ENCODE measurements at places on chromosomes 7 and 10.

- no peak for DNase-seq
Observed at GRCh38 chr7:28988091-28988490, 30.0 kb upstream of the TRIL start.

GRCh38 chr10:78780551-78780961 lies 288.2 kb upstream of the ZMIZ1 start:
- DNase-seq = no peak

GRCh38 chr10:43042503-43043341 lies 34.1 kb upstream of the RET start:
- DNase-seq = no peak

GRCh38 chr7:86760236-86760635 lies 116.5 kb downstream of the GRM3 start:
- no peak for DNase-seq

DNA sequence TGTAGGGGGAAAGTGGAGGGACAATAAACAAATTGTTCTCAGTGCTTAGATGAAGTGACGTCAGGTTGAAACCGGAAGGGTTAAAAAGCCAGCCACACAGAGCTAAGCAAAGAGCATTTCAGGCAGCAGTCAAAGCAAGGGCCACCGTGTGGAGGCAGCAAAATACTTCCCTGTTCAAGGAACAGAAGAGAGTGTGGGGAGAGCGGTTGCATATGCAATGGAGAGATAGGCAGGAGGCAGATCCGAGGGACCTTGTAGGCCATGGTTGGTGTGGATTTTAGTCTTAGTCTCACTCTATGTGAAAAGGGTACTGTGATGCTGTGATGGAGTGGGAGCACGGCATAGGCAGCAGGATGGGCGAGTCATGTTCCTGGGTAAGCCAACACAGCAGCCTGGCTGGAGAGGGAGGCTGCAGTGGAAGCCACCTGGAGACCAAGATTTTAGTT lies 3.8 kb upstream of the STN1 start:
- DNase-seq = no peak

DNA sequence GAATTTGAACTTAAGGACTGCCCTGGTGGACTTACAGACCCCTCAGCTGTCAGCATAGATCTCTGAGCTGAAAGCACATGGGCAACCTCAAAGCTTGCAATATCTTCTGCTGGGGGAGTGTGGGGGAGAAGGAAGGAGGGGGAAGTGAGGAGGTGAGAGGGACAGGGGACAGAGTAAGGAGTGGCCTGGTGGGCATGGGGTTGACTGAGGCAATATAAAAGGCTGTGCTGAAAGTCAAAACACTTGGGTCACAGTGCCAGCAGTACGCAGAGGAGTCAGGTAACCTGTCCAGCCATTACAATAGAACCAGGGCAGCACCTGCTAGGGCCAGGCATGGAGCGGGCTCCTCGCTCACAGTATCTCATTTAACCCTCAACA lies 43.2 kb downstream of the PPP1R3C start:
- DNase-seq = no peak

- DNase-seq = no peak
Observed at GRCh38 chr10:14129770-14130169, 201.0 kb downstream of the FRMD4A start.

- DNase-seq = no peak
Observed at GRCh38 chr10:124168991-124169802, 75.8 kb upstream of the CHST15 start.

GRCh38 chr10:33247221-33247922 lies 87.1 kb downstream of the NRP1 start:
- DNase-seq = no peak

- no peak for DNase-seq
Observed at GRCh38 chr10:3850999-3851937, 66.3 kb upstream of the KLF6 start.

DNA sequence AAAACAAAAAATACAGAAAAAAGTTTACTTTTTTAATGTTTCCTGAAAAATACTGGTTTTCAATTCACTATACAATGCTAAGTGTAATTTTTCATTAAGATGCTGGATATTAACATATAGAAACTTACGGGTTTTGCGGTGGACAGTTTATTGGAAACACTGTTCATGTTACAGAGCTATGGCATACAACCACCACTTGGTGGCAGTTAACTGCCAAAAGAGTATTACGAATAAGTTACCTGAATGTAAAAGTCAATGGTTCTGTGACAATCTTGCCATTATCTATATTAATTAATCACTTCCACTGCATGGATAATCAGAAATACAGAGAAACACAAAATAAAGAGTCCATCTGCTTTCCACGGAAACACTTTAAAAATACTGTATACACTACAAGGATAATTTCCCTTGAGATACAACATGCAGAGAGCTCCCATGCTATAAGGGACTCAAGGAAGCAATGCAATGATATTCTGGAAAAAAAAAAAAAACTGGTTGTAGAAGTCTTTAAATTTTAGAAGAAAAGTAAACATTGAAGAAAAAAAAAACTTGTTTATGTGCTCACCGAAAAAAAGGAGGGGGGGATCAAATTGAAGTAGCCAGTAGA lies 97.0 kb downstream of the TPK1 start:
- DNase-seq = no peak

GRCh38 chr10:11204351-11204942 lies 186.8 kb downstream of the CELF2 start:
- DNase-seq = no peak

GRCh38 chr10:54797636-54798321 lies 3.3 kb downstream of the PCDH15 start:
- no peak for DNase-seq

- DNase-seq = no peak
Observed at GRCh38 chr10:124886195-124886594, 55.7 kb upstream of the ZRANB1 start.

DNA sequence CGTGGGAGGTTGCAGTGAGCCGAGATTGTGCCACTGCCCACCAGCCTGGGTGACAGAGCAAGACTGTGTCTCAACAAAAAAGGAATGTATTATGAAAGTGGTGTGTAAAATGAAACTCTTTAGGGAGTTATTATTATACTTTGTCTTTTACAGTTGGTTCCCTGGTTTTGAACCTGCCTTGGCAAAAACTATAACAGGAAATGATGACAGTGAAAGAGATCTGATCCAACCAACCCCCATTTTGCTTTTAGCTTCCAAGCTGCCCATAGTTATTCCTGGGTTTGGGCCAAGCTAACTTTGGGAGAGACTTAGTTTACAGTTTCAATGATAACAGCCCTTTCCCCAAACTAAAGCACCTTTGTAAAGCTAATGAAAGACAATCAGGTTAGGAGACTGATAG lies 34.1 kb upstream of the NMT2 start:
- no peak for DNase-seq

GRCh38 chr10:128570319-128570995 lies 444.2 kb upstream of the MKI67 start:
- no peak for DNase-seq

GRCh38 chr10:44776181-44776580 lies 135.0 kb upstream of the TMEM72 start:
- DNase-seq = no peak

- DNase-seq = no peak
Observed at GRCh38 chr7:5390918-5391317, 32.7 kb downstream of the TNRC18 start.

DNA sequence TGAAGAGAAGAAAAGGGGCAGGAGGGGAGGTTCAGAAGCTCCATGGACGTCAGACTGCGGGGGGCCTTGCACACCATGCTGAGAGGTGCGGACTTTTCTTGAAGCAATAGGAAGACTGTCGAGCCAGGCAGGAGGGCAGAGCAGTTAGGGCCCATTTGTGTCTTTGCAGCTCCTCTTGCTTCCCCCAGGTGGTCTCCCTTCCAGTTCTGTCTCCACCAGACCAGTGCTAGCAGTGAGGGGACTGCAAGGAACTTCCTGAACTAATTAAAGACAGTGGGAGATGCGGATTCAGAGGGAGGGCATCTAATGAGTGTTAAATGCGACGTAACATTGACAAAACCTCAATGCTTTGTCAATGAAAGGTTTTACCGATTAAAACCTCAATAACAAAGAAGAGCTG lies 225.4 kb downstream of the USP6NL start:
- no peak for DNase-seq

GRCh38 chr7:158568974-158569857 lies 18.4 kb downstream of the PTPRN2 start:
- DNase-seq = no peak

DNA sequence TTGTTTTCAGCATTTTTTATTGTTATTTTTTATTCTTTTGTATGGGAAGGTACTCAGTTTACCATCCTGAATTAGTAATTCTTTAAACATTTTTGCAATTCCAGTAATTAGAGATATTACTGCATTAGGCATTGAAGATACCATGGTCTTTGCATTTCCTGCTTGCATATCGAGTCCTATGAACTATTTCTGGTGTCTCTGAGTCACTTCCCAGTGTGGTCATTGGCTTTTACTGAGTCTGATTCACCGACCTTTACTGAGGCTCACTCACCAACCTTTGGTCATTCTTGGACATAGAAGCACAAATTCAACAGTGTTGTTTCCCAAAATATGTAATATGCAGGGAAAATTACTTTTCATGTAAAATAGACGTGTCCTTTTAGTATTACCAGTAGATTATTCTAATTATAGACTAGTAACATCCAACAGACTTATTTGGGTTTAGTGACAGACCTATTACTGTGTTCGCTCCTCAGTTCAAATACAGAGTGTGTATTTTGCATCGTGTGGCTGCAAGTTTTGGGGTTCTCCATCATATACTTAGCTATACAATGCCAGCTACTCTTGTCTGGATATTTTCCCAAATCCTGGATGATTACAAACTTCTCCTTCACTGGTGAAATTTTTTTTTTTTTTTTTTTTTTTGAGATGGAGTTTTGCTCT lies 180.7 kb upstream of the PRSS1 start:
- DNase-seq = no peak

GRCh38 chr10:83122336-83122735 lies 1017.0 kb upstream of the GHITM start:
- no peak for DNase-seq

- no peak for DNase-seq
Observed at GRCh38 chr7:158411232-158411950, 176.2 kb downstream of the PTPRN2 start.

DNA sequence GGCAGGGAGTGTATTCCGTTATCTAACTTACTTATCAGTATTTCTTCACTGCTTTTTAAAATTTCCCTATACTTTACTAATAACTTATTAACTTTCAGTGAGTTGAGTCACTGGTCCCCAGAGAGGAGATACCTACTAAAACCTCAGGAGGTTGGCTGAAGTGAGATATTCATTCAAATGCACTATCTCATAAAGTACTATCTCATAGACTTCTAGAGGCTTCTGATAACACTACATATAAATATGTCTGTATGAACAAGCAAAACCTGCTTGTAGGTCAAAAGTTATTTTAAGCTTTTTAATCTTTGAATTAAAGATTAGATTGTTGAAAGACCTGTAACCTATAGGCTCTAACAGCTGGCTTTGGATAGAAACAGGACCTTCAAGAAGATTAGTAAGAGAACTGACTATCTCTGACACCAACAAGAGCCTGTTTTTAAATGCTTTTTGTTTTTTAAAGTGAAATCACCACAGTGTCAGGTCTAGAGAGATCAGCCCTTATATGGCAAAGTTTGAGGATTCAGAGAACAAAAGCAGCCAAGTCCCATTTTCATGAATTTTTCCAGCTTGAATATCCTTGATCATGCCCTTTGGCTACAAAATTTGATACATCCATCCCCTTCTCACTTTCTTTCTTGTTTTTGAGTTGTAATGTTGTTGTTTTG lies 242.2 kb downstream of the ARL4A start:
- DNase-seq = no peak

DNA sequence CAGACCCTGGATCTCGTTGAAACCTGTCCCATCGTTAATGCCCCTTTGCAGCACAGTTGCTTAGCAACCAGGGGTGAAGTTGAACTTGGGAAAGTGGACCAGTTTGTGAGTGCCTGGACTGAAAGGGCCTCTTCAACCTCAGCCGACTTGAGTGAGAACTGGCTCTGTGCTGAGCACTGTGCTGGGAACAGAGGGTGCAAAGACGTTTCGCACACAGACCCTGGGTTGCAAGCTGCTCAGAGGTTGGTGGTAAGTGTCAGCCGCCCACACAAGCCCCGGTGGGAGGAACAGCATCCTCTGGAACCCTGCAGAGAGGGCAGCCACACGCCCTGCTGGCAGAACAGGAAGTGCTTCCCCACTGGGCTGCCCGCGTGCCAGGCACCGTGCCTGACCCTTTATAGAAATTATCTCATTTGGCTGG lies 89.2 kb downstream of the CARD11 start:
- peak; percentile 53 for DNase-seq

- DNase-seq = no peak
Observed at GRCh38 chr10:101287997-101288635, 58.9 kb upstream of the LBX1 start.

GRCh38 chr7:83486957-83487356 lies 162.0 kb downstream of the SEMA3E start:
- DNase-seq = no peak

- DNase-seq = peak; percentile 24
Observed at GRCh38 chr10:96833220-96834001, 1.3 kb downstream of the LCOR start.

DNA sequence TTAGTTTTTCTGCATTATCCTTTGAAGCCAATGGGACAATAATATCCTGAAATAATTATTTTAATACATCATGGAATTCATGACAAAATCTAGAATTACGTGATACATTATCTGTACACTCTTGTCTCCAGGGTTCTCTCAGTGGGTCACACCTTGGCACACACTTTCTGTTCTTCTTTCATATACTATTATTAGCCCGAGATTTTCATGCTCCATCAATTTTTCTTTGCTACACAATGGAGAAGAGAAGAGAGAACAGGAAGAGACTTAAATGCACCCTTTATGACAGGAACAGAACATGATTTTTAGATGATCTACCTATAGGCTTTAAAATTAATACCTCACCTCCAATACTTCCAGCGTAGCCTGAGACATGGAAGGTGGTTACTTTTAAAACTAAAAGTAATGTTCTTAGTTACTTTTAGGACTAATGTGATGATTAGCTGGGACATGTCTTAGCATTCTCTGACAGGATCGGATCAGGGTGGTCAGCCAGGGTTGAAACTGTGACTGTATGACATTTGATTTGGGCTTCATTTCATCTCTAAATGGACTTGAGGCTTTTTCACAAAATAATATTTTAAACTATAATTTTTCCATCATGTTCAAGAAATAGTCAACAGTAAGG lies 148.2 kb upstream of the WNT16 start:
- no peak for DNase-seq

- no peak for DNase-seq
Observed at GRCh38 chr7:66301737-66302136, 96.6 kb downstream of the TPST1 start.

- no peak for DNase-seq
Observed at GRCh38 chr10:1782841-1783240, 45.5 kb upstream of the ADARB2 start.

DNA sequence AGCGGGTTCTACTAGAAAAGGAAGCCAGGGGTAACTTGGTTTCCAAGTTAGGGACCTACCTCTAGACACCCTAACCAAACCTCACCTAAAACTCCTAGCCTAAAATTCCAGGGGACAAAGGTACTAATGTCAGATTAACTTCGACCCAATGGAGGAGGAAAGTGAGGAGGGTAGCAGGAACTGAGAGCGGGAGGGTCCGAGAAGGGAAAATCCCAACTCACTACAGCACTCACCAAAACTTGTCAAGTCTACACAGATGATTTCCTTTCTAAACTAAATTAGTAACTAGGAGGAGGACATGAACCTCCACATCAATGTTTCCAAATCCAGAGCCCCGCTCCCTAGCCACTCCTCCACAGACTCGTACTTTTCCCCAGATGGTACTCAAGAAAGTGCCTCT lies 22.6 kb downstream of the CHCHD3 start:
- DNase-seq = no peak
